Right forelimb (tissue), 1 donor: ENCODE measurements at places on chromosomes 3 and 15.

DNA sequence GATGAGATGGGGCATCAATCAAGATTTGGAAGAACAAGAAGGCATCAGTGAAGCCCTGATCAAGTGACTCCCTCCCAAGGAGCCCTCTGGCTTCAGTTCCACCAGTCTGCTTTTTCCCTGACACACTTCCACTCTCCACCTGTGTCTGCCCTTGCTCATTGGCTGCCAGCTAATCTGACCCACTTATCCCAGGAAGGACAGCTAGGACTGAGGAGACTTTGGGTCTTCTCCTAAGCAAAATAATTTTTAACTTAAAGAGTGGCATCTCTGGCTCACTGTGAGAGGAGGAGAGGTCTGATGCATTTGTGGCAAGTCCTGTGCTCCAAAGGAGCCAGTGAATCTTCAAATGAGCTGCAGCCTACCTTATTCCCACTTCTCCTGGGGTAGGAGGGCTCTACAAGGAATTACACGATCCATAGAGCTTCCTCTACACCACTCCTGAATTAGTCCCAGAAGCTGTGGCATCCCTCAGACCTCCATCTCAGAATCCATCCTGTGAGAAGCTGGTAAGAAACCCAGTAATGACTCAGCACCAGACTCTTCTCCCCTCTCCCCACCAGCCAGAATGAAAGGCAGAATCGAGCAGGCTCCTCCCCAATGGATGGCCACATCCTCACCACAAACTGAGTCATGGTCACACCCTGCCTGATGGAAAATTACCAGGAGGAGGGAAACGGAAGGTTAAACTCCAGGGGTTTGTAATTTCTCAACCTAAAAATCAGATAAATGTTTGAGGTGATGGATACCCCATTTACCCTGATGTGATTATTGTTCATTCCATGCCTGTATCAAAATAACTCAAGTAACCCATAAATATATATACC, 6.3 kb upstream of the PKM start:
- no peak for DNase-seq

- peak; percentile 56 for DNase-seq
Observed at GRCh38 chr3:69540706-69541581, 155.1 kb upstream of the FRMD4B start.

DNA sequence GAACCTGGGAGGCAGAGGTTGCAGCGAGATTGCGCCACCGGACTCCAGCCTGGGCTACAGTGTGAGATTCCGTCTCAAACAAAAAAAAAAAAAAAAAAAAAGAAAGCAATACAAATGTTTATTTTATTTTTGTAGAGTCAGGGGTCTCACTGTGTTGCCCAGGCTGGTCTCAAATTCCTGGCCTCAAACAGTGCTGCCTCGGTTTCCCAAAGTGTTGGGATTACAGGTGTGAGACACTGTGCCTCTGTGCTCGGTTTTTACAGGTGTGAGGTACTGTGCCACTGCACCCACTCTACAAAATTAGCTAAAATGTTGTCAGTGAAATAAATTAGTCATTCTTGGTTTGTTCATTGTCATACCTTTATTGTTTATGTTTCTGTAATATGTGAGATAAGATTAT, 5.5 kb downstream of the PIAS1 start:
- no peak for DNase-seq

DNA sequence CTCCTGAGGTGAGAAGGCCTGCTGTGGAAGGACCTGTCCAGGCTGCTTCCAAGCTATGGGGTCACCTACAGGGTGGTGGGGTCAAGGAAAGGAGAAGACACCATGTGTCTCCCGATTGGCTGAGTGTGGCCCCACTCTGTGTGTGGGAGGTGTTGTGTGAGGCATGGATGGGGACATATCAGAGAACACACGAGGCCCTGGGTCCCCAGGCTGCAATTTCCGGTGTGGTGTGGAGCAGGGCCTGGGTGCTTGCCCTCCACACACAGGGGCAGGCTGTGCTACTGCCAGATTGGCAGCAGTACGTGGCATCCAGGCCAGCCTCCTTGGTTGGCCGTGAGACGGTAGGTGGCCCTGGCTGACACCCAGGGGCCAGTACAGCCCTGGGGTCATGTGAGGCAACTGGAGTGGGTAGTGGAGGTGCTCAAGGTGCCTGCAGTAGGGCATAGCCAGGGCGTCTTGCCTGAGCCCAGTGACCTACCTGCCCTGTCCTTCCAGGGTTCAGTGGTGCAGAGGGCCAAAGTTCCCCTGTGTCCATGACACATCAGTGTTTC, 233.8 kb downstream of the SNRPN start:
- no peak for DNase-seq

GRCh38 chr15:85778107-85778776, 16.5 kb downstream of the KLHL25 start:
- no peak for DNase-seq

DNA sequence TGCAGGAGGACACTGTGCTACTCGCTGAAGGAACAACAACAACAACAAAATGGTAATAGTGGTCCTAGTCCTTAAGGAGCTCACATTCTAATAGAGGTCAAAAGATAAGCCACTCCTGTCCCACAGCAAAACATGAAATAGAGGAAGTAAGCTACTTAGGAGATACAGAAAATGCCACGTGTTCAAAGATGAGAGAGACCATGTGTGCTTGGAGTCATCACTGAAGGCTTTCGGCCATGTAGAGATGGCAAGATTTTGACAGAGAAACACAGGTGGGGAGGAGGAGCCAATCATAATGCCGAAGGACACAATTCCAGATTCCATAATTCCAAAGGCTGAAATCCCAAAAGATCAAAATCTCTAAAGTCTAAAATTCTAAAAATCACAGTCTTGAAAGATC, 24.8 kb upstream of the RIOX2 start:
- DNase-seq = no peak
